ENCODE measurements at places on chromosomes 1 and 21.

GRCh38 chr1:94983171-94983739 lies 56.3 kb upstream of the CNN3 start:
- no peak for DNase-seq

DNA sequence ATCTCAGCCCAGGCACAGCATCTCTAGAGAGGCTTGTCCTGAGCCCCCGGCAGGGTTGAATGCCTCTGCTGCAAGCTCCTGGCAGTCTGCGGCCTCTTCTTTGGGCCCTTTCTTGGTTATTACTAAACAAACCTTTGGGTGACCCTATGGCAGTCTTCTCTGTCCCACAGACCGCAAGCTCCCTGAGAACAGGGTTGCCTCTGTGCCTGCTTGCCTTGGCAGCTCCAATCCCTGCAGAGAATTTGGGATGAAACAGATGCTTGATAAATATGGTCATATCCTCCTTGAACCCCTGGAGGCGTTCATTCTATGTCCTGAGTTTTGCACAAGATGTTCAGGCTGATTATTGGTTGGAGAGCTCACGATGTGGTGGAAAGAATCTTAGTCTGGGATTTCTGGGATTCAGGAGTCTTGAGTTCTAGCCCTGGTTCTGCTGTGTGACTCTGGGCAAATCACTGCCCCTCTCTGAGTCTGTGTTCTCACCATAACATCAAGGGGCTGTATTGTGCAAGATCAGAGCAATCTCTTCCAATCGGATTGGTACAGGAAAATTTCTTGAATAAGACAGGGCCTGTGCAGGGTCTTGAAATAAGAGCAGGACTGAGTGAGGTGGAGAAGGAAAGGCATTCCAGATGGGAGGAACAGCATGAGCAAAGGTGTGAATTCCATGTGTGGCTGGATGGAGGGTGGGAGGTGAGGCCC lies 49.6 kb downstream of the EDN2 start:
- DNase-seq: no peak

GRCh38 chr1:240149484-240150094 lies 57.9 kb downstream of the FMN2 start:
- no peak for DNase-seq

GRCh38 chr1:43930168-43930948 lies 3.2 kb upstream of the ARTN start:
- DNase-seq: no peak

- no peak for DNase-seq
Measured at GRCh38 chr1:174398246-174398645, 49.5 kb upstream of the GPR52 start.

DNA sequence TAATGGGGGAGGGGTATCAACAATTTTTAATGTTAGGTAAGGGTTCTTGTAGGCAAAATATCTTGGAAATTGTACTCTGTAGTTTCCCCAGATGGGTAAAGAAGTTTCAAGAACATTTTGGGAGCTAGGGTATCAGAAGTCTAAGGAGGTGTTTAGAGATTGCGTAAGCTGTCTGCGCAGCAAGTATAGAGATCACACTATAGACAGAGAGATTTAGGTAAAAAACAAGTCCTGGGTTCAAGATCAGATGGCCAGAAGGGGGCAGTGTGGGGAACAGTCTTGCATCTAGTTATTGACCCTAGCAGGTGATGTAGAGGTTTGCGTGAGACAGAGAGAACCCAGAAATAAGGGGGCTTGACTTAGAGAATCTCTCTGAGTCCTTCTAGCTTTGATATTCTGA lies 80.8 kb downstream of the S1PR1 start:
- no peak for DNase-seq

DNA sequence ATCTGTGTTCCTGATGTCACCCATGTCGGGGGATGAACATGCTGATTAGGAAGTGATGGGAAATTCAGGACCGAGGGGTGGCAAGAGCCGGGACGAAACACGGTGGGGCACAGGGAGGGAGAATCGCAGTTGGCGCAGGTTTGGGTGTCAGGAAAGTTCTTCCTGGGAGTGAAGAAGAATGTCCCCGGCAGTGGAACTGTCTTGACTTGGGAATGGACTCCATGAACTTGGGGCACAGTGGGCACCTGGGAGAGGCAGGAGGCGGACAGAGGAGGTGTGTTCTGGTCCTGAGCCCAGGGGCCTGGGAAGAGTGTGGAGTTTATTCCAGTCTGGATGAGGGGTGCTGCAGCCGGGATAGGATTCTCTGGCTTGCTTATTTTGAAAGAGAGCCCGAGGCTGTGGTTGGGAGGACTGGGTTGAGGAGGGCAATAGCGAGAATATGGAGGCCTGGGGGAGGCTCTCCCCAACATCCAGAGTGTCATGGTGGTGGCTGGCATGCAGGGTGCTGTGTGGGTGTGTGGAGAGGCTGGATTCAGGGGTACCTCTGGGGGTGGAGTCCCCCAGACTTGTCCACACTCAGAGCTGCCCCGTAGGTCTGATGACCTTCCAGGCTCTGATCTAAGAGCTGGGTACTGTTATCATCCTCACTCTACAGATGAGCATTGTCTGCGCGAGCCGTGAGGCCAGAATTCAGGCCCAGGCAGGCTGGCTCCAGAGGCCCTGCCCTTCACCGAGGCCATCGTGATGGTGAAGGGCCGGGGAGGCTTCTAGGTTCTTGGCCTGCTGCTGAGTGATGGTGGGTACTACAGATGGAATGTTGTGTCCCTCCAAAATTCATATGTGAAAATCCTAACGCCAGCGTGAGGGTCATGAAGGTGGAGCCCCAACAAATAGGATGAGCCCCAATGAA lies 274.5 kb upstream of the C1orf174 start:
- DNase-seq: no peak

GRCh38 chr1:193592317-193592716 lies 405.9 kb upstream of the B3GALT2 start:
- no peak for DNase-seq

DNA sequence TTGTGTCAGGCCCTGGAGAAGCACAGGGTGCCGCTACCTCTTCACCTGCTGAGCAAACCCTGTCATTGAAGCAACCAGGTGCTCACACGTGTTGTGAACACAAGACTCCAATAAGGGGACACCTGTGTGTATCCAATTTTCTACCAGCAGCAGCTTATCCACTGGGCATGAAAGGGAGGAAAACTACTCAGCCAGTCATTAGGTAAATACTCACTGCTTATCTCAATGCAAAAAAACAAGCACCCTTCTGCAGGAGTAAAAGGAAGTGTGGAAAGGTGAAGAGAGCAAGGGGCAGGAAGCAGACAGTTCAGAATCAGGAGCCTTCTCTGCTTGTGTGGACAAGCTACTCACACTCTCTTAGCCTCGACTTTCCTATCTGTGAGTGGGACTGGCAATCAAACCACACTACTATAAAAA lies 148.9 kb downstream of the ETS2 start:
- no peak for DNase-seq

DNA sequence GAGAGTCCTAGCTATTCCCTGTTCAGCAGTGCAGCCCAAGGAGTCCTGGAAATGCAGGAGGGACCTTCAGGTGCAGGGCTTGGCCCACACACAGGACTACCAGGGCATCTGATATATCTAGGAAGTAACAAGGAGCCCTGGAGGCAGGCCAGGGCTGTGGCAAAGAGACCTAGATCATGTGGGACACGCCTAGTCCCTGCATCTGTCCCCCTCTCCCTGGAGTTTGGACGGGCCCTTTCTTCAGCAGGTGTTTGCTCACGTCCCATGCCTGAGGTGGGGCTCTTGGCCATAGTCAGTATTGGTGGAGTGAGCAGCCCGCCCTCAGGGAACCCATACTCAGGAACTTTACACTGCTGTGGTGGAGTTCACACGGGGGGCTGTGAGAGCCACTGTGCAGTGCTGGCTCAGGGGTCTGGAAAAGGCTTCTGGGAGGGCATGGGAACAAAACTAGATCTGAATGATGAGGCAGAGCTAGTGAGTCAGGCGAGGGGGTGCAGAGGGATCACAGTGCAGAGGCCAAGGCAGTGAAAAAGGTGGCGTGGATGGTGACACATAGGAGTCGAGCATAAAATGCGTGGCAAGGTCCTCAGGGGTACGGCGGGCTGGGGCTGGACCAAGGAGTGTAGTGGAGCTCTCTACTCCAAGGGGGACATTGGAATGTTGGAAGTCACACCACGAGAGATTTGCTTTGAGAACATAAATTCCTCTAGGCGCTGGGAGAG lies 25.6 kb downstream of the TMEM53 start:
- no peak for DNase-seq

DNA sequence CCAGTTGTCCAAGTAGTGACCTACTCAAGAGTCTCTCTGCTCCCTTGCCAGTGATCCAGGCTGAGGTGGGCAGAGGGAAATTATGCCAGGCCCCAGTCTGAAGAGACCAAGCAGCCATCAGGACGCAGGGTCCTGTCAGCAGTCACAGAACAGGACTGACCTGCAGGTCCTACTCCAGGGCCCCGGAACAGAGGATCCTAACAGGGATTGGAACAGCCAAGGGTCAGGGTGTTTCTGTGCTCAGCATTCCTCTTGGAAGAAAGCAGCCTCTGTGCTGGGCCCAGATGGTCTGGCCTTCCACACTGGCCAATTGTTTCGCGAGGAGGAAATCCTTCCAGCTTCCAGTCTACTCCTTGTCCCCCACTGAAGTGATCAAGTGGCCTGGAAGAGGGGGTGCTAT lies 41.6 kb upstream of the USP1 start:
- DNase-seq: no peak

DNA sequence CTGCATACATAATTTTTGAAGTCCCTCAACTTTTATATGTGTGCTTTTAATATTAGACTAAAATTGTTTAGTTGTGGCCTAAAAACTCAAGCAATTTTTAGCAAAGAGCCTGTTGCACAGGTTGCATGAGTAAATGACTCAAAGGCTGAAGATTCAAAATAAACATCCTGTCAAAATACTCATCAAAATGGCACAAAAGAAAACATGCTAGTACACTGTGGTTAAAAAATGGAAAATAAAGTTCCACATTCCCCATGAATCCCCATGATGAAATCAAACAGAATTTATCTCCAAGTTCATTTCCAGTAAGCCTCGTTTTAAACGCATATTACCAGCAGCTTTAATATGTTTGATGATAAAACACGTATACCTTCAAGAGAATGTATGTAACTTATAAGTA lies 230.1 kb upstream of the MAP1LC3C start:
- DNase-seq: no peak

DNA sequence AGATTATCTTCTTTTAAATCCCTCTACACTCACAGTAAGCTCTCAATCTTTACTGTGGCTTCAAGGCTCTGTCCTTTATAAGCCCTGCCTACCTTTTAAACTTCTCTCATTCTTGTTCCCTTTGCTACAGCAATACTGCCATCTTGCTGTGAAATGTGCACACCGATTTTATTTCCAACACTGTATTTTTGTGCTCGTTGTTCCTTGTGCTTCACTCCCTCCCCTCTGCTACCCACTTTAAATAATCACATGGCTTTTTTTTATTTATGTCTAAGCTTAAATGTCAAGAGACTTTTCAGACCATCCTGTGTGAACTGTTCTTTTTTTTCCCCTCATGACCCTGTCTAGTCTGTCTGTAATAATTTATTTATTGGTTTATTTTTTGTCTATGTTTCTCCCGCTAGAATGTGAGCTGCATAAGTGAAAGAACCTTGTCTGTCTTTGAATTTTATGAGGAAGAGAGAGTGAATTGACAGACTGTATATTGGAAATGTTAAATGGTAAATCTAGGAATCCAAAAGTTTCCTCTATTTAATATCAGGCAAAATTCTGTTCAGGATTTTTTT lies 45.7 kb downstream of the ABCD3 start:
- DNase-seq: no peak

GRCh38 chr1:197066719-197067456 lies at the start of gene F13B:
Gene F13B, minus strand, starts transcription at chr1:197067260. Its CDS starts 37 bp downstream, at chr1:197067223.
- no peak for DNase-seq

GRCh38 chr1:12460911-12461621 lies 156.9 kb downstream of the DHRS3 start:
- DNase-seq: no peak

- DNase-seq: no peak
Measured at GRCh38 chr1:77534456-77534855, 148.0 kb downstream of the ZZZ3 start.
